ENCODE measurements at places on chromosomes 6 and 20.

DNA sequence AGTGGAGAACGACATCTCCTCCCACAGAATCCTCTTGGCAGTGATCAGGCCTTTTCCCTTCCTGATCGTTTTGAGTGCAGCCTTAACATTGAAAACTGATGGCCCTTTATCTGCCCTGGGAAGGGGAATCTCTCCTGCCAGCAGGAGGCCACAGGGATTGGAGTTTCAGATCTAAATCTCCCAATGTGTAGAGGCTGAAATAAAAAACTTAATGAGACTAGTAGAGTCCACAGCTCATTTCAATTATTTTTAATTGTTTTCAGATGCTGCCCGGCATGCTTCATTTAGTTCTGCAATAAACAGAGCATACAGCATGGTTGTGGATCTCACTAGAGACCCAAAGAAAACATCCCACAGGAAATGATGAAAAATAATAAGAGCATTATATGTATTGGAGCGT lies 662.2 kb upstream of the HS3ST5 start:
- DNase-seq, result no peak

GRCh38 chr20:36306553-36307411 lies 643 bp downstream of the DLGAP4 start:
- no peak for DNase-seq

GRCh38 chr6:97203343-97203742 lies 79.7 kb downstream of the MMS22L start:
- no peak for DNase-seq

- no peak for DNase-seq
These were observed 58.9 kb downstream of the IPCEF1 start for GRCh38 chr6:154297721-154298120.

DNA sequence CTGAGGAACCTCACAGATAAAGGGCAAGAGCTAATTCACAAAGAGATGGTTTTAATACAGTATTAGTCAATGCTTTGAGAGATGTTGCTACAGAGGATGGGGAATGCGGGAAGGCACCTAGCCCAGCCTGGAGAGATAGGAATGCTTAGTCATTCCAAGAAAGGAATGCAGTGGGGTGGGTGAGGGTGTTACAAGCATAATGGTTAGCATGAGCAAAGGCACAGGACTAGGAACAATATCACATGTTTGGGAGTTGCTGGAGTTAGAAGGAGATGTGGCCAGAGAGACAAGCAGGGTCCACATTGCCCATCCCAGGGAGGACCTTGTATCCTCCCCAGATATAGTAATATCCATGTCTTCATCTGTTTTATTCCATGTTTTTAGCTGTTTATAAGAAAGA lies 107.0 kb upstream of the OGFRL1 start:
- no peak for DNase-seq

DNA sequence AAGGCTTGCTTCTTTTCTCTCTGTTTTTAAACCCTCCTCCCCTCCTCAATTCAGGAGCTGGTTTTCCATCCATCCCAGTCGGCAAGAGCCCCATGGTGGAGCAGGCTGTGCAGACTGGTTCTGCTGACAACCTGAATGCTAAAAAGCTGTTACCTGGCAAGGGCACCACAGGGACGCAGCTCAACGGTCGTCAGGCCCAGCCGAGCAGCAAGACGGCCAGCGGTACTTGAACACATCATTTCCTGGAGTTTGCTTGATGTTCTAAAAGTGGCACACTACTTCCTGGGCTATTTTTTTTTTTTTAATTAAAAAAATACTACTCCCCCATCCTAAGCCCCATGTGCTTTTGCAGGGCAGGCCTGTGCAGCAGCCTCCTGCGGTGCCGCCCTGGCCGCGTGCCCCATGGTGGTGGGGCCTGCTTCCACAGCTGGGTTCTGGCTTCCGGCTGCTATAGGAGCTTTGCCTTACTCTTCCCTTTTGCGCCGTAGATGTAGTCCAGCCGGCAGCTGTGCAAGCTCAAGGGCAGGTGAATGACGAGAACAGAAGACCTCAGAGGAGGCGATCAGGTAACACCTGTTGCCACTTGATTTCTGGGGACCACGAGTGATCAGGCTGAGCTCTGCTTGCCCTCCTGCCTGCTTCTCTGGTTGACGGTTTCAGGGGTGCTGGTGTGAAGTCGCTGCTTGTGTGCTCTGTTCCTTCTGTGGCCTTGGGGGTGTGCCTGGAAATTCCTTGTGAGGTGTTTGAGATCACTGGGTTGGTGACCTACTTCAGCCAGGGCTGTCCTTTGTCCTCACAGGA lies 7.7 kb downstream of the LSM14B start:
- DNase-seq, result no peak

DNA sequence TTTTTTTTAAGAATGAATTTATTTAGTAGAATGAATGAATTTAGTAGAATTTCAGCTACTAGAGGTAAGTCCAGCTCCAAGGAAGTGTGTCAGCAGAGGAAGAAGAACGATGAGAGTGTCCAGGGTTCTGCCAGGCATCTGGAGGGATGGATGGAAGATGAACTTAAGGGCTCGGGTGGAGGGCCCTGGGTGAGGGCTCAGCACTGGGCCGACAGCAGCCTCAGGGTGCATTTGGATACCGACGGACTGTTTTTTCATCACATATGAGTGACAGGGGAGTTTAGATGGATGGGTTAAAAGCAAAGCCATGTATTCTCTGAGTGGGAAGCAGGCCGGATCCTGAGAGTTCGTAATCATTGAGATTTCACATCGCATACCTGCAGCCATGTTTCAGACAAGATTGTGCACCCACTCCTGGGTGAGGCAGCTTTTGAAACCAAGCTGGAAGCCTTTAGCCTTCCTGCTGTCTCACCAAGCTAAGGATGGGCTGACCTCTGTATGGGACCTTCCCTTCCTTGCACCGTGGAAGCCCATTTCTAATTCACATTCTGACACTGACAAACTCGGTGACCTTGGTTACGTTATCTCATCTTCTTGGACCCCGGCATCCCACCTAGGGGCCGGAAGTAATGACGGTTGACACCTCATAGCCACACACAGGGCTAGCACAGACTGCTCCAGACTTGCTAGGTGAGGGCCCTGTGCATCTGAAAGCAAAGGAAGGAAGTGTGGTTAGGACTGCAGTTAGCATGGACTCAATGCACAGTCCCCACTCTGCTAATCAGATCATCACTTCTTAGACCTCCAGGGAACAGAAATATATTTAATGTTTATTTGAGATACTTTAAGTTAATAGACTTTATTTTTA lies 228.5 kb downstream of the SLC24A3 start:
- no peak for DNase-seq

DNA sequence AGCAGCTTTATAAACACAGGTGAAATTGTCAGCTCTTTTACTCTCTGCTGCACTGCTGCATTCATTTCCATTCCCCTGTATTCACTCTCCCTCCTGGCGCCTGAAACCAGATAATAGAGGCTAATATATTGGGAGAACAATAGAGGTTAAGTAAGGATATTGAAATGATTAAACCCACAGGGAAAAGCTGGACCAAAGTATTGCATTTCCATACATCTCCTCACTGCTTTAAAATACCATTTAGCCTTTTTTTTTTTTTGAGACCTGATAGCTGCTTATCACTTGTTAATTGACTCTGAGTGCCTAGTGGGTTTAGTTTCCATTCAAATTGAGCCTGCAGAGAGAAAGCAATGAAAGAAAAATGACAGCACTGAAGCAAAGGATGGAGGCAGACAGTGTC lies 540.5 kb upstream of the IMPG1 start:
- DNase-seq, result no peak

DNA sequence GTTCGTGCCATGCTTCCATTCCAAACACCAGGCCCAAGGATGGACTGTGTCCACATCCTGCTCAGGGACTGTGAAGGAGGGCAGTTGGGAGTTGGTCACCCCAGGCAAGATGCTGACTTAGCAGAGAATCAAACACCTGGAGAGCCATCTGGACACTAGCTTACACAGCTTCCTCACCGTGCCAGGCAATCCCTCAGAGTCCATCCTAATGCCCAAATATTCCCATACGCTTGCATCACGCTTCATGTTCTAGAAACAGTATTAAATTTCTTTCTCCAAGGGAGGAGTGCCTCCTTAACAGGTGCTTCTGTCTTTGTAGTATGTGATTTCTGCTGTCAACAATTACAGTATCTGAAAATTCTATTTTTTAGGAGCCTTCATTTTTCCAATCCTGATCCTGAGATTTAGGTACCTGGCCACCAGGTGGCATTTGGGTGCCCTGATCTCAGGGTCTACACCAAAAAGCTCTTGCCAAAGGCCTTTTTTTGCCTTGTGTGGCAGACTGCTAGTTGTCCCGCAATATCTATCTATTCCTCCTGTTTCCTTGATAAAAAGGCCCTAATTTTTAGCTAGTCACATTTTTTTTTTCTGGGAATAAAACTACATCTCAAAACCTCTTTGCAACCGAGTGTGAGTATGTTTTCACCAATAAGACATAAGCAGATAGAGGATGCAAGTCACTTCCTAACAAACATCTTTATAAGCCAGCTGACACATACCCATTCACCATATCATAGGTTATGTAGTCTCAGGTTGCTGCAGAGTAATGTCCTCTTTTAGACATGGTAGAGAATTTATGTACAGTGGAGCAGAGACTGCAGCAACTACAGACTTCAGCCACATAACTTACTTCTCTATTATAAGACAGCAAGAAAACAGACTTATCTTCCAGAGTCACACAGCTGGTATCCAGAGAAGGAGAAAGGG lies 85.0 kb downstream of the PREP start:
- DNase-seq, result no peak

DNA sequence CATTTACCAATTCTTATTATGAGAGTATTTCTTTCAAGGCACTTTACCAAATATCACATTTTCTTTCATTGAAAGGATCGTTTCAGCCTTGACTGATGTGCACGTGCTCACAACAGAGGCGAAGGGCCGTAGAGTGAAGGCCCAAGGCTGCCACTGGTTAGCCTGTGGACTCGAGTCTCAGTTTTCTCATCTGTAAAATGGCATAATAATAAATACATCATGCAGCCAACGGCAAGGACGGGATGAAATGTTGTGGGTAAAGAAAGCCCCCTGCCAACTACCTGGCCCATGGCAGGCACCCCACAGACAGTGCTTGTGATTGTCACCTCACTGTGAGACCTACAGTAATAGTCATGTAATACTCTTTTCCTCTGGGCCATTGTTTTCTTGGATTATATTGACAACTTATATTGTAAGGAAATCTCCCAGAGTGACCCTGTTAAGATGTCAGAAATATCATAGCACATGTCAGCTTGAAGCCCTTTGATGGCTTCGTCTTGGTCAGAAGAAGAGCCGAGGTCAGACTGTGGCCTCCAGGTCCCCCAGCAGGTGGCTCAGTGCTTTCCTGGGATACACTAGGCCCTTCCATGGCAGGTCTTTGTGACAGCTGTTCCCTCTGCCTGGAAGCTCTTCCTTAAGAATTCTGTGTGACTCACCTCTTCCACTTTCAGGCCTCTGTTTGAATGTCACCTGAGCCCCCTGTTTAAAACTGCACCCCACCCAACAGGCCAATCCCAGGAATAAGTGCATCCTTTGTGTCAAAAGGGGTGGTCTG lies 36.3 kb downstream of the FAM50B start:
- DNase-seq, result no peak

DNA sequence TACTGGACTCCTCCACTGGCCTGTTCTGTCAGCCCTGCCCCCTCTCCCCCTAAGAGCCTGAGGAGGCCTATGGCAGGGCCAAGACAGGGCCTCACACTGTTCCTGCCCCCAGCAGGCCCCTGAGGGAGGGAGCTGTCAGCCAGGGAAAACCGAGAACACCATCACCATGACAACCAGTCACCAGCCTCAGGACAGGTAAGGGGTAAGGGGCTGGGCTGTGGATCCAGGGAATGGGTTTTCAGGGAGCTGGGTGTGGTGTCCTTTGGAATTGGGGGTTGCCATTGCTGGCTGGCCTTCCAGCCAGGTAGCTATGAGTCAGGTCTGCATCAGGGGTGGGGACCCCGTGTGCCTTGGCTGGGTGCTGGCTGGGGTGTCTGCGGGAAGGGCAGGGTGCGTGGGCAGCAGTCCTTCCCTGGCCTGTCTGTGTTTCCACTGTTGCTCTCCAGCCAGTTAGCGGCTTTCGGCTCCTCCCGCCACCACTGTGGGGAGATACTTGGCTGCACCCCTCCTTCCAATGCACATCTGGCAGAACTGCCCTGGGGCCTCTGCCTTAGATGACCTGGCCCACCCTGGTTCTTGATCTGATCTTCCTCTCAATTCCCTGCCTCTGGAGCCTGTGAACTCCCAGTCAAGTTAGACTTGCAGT lies 3.9 kb downstream of the SLC29A1 start:
- peak; percentile 69 for DNase-seq

GRCh38 chr6:12262236-12263061 lies 27.7 kb upstream of the EDN1 start:
- DNase-seq, result no peak

- DNase-seq, result no peak
These were observed 2.6 kb downstream of the COL19A1 start for GRCh38 chr6:69868961-69869360.

GRCh38 chr6:6283746-6284145 lies 36.7 kb downstream of the F13A1 start:
- no peak for DNase-seq

DNA sequence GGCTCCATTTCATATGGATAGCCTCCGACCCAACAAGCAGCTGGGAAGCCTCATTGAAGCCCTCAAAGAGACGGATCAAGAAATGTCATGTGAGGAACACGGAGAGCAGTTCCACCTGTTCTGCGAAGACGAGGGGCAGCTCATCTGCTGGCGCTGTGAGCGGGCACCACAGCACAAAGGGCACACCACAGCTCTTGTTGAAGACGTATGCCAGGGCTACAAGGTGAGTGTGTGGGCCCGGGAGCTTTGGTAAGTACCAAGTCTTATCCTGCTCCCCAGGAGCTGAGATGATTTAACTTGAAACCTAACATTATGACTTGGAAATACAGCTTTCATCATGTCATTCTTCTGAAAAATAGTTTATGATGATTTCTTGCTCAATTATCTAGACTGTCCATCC lies 4.1 kb downstream of the TRIM38 start:
- DNase-seq, result no peak

GRCh38 chr6:121951918-121952379 lies 447.5 kb upstream of the HSF2 start:
- DNase-seq, result no peak

DNA sequence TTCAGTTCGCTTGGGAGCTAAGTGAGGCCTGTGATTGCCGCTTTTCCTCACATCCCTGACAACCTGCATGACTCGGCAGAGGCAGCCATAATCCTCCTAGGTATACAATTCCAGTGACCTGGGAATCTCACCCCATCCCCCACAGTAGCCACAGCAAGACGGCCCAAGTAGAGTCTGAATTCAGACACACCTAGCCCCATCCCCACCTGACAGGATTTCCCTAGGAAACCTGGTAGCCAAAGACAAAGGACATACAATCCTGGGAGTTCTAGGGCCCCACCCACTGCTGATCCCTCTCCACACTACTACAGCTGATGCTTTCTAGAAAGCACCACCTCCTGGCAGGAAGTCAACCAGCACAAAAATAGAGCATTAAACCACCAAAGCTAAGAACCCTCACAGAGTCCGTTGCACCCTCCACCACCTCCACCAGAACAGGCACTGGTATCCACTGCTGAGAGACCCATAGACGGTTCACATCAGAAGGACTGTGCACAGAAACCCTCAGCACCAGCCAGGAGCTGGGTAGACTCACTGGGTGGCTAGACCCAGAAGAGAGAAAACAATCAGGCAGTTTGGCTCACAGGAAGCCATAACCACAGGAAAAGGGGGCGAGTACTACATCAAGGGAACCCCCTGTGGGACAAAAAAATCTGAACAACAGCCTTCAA lies 17.9 kb upstream of the RUNX2 start:
- no peak for DNase-seq

GRCh38 chr6:69594405-69594804 lies 202.4 kb downstream of the LMBRD1 start:
- DNase-seq, result no peak

GRCh38 chr20:8571611-8572010 lies 439.5 kb downstream of the PLCB1 start:
- DNase-seq, result no peak

Measured in cardiac septum (tissue), 1 donor.